ENCODE measurements at places on chromosomes 1 and 21.

GRCh38 chr1:12001249-12001917 lies 17.9 kb upstream of the MIIP start:
- DNase-seq, result peak; percentile 73

- no peak for DNase-seq
Measured at GRCh38 chr1:51689075-51689440, 72.2 kb downstream of the OSBPL9 start.

DNA sequence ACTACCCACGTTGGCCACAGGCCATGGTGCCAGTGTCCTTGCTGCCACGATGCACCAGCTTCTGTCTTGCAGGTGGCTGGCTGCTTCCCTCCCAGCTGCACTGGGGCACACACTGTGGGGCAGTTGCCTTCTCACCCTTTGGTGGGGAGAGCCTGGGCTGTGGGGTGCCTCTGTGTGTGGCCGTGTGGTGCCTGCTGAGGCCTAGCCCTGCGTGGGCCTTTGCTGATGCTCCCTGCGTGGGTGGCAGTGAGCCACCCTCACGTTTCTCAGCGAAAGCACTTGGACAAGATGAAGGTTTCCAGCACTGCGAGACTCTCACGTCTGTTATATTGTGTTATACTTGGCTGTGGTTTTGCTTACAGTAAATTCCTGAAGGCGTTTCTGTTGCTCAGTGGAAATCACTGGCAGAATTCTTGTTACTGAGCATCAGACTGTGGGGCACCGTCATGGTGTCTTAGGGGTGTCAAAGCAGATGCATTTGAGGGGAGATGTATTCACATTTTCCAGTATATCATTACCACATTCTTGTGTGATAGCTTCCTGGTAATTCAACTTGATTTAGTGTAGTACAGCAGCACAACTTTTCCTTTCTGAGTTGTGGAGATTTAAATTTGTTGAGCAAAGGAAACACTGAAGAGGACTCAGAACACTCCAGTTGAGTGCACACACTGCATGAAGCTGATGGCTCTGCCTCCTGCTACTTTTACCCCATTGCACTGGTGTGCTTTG lies 124.7 kb downstream of the PCBP3 start:
- DNase-seq, result peak; percentile 35

DNA sequence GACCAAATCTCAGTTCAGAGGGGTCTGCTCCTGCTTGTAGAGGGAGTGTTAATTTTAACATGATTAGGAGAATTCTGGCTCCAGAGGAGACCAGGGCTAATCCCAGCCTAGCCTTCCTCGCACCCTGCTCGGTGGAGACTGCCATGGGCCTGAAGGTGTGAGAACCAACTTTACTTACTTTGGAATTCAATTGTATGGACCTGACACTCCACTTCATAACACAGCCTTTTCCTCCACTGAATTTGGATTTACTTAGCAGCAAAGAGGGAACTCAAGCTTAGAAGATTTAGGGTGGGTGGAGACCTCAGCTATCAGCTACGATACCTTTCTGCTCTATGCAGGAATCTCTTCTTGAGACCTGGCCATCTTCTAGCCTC lies 11.5 kb downstream of the PLXNA2 start:
- no peak for DNase-seq

- DNase-seq, result no peak
Measured at GRCh38 chr1:163650624-163651023, 328.9 kb downstream of the NUF2 start.

DNA sequence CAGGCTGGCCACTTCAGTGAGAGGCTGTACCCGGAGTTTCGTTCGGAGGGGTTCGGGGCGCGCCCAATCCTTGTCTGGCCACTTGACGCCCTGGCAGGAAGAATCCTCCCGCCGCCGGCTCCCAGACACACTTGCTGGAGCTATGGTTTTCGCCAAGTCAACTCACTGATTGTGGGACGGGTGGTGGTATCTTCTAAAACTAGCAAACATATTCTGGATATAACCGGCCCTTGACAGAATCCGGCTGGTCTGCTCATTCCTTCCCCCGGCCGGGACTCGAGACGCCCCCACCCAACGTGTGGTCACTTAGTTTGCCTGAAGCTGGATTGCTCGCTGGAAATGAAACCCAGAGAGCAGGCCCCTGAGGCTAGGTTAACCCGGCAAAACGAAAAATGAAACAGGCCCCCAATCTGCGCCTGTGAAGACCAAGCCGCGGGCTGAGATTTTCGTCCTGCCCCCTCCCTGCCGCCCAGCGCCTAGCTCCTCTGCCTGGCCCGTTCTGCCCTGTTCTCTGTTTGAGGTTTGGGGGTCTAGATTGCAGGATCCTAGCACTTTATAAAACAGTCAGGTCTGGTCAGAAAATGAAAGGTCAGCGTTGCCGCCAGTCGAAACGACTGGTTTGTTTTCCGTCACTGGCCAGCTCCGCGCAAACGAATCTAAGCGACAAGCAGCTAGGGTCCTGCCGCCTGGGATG lies 4.6 kb downstream of the GFI1 start:
- no peak for DNase-seq

- DNase-seq, result peak; percentile 100
Measured at GRCh38 chr1:84847253-84848250, 45.5 kb downstream of the LPAR3 start.

Data from fibroblast of pulmonary artery (primary cell).